ENCODE measurements at places on chromosomes 7 and 10.

- DNase-seq: no peak
Measured at GRCh38 chr7:463362-463781, 56.3 kb downstream of the PDGFA start.

GRCh38 chr7:53272081-53272480 lies 236.6 kb downstream of the POM121L12 start:
- no peak for DNase-seq

- no peak for DNase-seq
Measured at GRCh38 chr10:123027861-123028260, 19.1 kb downstream of the ACADSB start.

- no peak for DNase-seq
Measured at GRCh38 chr7:92071032-92071431, 63.2 kb downstream of the CYP51A1 start.

- no peak for DNase-seq
Measured at GRCh38 chr10:62961951-62962523, 145.9 kb upstream of the EGR2 start.

- no peak for DNase-seq
Measured at GRCh38 chr10:63866747-63867140, 345.5 kb downstream of the REEP3 start.

DNA sequence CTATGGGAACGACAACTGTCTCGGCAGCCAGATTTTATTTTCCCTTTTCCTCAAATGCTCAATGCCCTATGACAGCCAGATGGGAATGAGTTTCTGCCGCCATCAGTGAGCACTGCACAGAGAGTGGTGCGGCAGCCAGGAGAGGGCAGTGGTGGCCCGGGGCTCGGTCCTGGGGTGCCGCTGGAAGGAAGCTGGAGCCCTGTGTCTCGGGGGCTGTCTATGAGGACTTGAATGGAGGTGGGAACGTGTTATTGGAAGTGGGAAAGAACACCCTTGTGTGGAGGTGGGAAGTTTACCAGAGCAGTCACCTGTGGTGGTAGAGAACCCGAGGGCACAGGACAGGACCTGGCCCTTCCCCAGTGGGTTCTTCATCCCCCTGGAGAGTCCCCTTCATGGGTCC lies 35.8 kb downstream of the JAKMIP3 start:
- no peak for DNase-seq

DNA sequence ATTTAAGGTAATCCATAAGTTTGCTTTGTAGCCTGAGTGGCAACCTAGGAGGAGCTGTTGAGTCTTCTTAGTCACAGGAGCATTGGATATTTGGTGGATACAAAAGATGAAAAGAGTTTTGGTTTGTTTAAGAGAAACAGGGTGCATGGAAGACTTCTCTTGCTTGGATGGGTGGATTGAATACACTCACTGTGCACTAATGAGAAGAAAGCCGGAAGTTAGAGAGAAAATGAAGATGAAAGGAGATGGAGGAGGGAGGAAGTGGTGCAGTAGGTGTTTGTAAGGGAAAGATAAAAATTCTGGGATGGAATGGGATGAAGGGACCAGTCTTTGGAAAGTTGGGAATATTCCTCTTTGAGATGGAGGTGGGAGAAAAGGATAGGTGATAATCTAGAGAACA lies 7.7 kb downstream of the MDFIC start:
- no peak for DNase-seq

GRCh38 chr10:23381298-23382040 lies 36.9 kb upstream of the C10orf67 start:
- DNase-seq: no peak

DNA sequence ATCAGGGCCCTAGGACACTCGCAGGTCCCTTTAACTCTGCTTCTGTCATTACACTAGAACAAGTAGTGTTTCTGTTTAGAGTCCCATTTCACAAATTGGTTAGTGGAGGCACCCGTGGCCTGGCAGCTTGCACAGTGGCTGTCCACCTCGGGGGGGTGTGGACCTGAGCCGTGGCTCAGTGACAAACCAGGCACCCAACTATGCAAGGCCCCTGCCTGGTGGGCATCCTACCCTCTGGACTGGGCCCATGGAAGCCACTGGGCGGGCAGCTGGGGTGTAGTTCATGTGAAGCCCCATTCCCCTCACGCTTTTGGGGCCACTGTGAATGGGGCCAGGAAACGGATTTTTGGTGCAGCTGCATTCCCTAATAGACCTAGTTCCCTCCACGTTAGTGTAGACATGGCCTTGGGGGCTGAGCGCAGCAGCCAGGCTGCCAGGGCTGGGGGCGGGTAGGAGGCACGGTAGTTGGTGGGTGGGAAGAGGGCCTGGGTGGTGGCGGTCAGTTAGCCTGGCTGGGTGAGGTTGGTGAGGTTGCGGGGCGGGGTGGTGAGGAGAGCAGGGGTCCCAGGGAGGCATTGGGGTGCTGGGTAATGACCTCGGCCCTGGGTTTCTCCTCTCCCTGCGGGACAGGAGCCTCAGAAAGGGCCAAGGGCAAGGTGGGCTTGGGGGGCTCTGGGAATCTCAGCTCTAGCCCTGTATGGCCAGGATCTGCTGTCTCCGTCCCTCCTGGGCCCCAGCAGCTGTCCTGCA lies 18.7 kb downstream of the ZNF316 start:
- no peak for DNase-seq

GRCh38 chr10:43808136-43808535 lies 159.5 kb upstream of the ZNF32 start:
- no peak for DNase-seq

DNA sequence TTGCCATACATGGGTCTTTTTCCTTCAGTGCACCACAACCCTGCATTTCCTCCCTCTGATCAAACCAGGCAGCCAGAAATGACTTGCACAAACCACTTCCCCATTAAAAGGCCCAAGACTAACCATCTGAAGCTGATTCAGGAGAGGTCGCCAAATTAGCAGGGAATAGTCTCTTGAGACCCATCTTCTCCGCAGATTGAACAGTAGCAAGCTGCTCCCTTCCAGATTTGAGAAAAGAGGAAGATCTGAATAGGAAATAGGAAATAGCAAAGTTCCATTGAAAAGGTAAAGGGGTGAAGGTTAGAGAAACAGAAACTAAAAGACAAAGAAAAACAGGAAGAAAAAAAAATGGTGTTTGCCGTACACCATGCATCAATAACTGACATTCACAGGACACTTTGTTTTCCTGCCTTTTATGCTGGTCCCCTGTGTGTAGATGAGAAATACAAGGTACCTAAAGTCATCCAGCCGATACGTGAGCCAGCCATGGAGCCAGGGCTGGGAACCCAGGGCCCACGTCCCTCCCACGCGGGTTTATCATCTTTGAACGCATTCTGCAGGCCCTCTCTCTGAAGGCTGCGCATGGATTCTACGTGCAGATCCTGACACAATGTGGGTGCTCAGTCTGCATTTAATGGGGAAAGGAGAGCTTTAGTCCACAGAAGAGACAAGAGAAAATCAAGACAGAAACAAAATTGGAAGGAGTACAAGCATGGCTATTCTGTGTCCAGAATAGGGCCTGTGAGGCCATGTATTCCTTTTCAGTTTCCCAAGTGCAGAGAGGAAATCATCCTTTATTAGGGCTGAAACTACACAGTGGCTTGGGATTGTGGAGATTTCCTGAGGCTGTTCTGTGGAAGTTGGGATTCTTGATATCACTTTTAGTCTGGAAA lies 268.4 kb upstream of the NPVF start:
- DNase-seq: no peak

GRCh38 chr7:7579638-7580037 lies 13.0 kb downstream of the MIOS start:
- no peak for DNase-seq

- no peak for DNase-seq
Measured at GRCh38 chr10:103042908-103043307, 124.8 kb downstream of the CNNM2 start.

DNA sequence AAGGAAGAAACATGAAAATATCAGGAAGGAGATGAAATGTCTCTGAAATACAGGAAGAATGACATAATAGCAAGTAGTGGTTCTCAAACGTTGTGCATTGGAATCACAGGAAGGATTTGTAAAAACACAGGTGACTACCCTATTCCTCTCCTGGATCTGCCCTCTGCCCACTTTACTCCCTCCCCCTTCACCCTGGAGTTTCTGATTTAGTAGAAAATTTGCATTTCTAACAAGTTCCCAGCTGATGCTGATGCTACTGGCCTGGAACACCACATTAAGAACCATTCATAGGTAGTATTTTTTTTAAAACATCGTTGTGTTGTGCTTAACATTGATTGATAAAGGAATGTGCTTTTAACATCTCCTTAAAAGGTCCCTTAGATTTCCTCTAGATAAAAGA lies 130.9 kb downstream of the PHF14 start:
- no peak for DNase-seq

GRCh38 chr7:36278620-36279172 lies 111.0 kb upstream of the ANLN start:
- DNase-seq: no peak

DNA sequence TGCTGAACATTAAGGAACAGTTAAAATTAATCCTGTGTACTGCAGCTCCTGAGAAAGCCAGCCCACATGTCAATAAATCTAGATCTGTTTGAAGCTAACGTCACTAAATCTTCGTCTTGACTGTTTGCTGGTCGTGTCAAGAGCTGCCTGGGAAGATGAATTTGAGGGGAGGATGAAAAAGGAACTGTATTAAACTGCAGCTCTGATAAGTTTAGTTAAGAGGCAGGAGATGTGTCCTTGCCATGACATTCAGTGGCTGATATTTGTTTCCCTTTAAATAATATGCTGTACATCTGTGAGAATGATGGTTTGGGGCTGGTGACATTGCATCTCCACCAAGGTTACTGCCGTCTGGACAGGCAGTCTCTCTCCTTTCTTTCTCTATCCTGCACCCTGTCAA lies 435.3 kb downstream of the LRMDA start:
- no peak for DNase-seq

GRCh38 chr10:55283031-55283430 lies 482.0 kb upstream of the PCDH15 start:
- DNase-seq: no peak

GRCh38 chr7:110775046-110775445 lies 315.9 kb upstream of the LRRN3 start:
- no peak for DNase-seq

GRCh38 chr7:1938788-1939433 lies 268.8 kb downstream of the ELFN1 start:
- DNase-seq: no peak

- no peak for DNase-seq
Measured at GRCh38 chr10:130463104-130463875, 327.1 kb downstream of the GLRX3 start.

DNA sequence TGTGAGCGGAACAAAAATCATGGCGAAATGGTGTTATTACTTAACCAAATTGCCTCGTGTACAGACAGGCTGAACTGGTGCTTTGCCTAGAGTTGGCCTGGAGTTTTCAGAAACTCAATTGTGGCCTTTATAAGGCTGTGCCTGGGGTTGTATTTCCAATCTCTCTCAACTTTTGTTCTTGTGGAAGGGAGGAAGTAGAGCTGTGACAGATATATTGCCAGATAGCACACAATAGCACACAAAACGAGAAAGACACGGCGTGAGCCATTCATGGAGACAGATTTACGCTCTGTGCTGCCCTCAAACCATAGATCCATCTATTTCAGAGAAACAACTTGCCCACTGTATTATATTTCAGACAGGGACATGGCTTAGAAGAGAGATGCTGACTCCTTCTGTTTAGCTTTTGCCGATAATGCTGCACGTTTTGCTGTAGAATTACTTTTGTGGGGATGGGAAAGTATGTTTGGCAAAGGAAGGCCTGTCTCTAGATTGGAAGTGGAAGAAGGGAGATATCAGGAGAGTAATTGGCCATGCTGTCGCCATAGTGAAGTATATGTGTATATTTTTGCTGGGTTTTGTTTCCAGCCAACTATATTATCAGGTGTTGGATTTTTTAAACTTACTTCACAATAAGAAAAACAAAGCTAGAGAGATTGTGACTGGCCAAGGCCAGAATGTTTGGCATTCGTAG lies 80.4 kb downstream of the AUTS2 start:
- DNase-seq: no peak

DNA sequence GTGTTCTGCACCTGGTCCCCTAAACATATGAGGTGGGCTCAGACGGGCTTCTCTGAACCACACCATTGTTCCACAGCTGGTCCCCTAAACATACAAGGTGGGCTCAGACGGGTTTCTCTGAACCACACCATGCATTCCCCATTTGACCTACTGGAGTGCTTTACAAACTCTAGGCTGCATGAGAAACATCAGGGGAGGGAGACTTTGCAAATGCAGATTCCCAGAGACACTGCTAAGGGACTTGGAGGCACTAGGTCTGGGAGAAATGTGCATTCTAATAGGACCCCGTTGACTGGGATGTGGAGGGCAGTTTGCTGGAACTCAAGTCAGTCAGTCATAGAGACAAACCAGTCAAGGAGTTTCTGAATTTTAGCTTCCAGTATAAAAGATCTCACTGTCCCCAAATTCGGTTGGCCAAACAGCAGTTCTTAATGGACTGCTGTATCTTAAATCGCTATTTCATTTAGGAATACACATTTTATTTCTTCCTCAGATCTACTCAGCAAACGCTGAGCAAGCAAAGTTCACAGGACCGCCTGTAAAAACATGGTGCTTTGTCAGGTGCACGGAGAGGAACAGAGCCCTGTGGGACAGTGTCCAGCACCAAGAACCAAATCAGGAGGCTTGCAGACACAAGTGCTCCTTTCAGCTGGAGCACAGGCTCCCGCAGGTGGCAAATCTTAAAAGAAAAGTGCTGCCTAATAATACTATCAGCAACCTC lies 198.8 kb downstream of the SFMBT2 start:
- DNase-seq: no peak

DNA sequence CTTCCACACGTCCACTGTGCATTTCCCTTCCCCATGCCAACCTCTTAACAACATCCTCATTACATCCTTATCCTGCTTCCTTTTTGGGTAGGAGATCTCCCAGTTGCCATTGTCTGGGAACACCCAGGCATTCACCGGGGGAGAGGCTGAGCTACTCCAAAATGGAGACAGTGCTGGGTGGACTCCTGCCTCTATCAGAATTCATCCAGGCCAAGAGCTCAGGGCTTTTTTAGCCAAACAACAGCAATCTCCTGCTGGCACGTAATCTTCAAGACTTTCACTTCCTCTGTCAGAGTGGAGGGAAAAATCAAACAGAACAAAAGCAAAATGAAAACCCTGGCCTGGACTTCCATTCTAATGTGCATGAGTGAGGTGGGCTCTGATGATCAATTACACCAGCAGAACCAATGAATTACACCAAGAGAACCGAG lies 245.0 kb downstream of the PRPF18 start:
- DNase-seq: no peak

DNA sequence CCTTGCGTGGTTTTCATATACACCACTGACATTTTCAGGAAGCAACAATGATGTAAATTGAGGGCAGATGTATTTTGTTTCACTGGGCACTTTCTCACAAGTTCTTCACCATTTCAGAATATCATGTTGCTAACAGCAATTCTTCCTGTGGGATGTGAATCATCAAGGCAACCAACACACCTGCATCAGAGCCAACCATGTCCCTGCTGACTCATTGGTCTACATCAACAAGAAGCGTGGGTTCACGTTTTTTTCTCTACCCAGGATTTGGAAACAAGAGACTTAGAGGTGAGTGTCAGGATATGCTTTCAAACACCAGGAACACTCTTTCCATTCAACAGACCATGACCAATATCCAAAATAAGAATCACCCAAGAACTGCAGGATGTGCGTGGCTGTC lies 203.9 kb downstream of the TEX36 start:
- no peak for DNase-seq
